ENCODE measurements at places on chromosomes 6 and 20. TPM values are rescaled to one million over a fixed set of nuclear protein-coding genes. Genes with fewer than 3 reads are reported as not detected.

The UNC93A gene
- not detected for total RNA-seq

DNA sequence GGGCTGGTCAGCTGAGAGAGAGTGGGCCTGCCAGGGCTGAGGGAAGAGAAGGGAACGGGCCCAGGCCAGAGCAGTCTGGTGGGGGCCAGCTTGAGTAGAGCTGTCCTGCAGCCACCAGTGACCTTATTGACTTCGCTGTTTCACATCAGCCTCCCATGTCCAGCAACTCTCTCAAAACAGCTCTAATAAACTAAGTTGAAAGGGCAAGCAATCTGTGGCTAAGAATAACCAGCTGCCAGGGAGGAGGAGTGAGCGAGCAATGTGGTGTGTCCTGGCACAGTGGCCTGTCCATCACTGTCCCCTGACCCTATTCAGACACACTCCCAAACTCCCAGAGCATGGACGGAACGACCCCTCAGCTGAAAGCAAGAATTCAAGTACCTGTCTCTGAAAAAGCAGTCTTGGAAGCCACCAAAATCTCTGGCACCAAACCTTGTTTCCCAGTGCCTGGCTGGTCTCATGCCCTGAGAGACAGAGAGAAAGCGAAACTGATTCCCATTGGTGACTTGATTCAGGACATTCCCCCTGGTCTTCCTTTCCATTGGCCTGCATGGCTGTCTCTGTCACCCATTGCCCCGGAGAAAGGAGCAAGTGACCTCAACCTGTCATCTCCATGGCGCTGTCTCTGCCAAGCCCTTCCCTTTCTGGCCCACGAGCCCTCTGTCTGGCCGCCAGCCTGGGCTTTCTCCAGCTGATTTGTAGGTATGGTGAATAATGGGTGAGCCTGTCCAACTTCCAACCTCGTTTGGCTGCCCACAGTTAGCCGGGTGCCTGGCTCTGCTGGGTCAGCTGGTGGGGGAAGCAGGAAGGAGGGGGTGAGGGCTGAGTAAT lies at the start of gene DDO:
Gene DDO, minus strand, starts transcription at position 490 of the 831 bp plus-strand sequence. CDS start 2,113 bp downstream, outside the sequence.
- peak; percentile 74 for DNase-seq

The AAR2 gene
- total RNA-seq = 45.1 TPM

The TUBB1 gene
- not detected for total RNA-seq

- no peak for DNase-seq
Observed at GRCh38 chr6:113997116-113997515, 26.2 kb upstream of the HDAC2 start.

GRCh38 chr6:168248148-168248620 lies 71.4 kb downstream of the DACT2 start:
- DNase-seq = no peak

DNA sequence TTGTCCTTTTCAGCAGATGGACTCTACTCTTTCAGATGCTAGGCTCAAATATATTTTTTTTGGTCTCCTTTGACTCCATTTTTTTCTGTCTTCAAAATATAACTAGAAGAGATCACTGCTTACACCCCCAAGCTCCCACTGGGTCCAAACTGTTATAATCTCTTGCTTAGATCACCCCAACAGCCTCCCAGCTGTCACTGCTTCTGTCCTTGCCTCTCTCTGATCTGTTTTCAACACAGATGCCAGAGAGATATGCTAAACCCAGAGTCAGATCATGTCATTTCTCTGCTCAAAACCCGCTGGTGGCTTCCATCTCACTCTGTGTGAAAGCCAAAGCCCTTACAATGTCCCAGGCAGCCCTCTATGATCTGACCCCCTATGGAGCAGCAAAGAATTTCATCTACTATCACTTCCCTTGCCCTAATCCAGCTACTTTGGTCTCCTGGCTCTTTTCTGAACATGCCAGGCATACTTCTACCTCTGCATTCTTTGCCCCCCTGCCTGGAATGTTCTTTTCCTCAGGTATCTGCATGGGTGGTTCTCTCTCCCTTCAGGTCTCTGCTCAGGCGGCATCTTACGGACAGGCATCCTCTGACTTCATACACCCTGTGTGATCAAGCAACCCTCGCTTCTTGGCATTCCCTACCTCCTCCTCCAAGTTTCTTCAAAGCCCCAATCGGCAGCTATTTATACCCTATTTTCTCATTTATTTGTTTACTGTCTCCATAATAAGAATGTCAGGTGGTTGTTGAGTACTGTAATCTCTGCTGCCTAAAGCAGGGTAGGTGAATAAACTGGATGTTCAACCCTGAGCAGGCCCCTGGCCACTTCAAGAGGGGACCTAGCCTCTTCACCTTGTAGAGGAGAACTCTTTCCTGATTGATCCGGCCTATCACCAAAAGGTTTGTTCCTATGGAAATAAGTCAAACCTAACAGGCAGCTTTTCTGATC lies 43.6 kb upstream of the SLC4A11 start:
- DNase-seq = no peak

GRCh38 chr6:89434954-89435353 lies 2.0 kb downstream of the ANKRD6 start:
- DNase-seq = no peak

DNA sequence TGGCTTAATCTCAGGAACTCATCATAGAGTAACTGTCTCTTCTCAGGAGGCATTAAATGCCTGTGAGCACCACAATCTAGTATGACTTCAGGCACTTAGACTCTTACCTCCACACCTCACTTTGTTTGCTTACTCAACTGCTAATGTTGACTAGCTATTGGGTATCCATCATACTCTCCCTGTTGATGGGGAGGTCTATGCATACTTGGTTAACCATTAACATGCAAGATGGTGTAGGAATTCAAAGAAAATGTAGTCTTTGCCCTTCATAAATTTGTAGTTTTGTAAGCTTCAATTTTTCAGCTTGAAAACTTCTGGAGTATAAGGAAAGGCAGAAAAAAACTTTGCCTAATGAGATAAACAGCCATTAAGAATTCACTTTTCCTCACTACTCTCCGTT lies 501.0 kb upstream of the MARCKS start:
- DNase-seq = no peak

DNA sequence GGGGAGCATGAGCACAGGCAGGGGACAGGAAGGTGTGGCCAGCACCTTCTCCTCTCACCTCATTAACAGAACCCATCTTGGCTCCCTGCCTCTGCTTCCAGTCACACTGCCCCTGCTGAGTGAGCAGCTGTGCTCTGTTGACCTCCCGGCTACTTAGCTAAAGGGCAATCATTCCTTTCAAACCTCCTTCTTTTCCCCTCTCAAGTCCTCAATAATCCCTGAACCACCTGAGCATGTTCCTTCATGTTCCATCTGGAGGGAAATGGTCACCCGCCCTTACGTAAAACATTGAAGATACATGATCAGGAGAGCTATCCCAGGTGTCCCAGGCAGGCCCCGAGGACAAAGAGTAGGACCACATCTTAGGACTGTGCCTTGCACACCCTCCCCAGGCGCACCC lies 21.7 kb upstream of the MRPS10 start:
- no peak for DNase-seq

The RHAG gene
- not detected for total RNA-seq

GRCh38 chr6:168194732-168195567 lies 115.9 kb upstream of the FRMD1 start:
- peak; percentile 55 for DNase-seq

DNA sequence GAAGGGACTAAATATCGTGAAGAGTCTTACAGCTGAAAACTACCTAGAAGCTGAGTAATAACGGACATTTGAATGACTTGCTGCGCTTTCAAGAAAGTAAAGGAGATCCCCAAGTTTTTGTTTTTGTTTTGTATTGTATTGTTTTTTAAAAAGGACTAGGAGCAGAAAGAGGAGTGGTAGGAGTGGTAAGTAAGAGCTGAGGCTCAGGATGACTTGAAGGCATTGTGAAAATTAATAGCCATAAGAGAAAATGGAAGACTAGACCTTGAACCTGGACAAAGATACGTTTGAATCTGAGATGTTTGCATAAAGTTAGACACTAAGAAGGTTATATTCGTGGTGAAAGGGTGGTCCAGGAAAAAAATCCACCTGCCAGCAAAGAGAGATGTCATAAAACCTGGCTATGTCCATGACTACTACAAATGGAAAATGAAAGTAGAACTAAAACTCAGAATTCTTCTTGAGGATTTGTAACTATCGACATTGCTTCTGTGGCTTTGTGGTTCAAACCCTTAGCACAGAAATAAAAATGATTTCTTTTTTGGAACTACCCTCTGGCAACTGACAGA lies 824.8 kb upstream of the FLRT3 start:
- no peak for DNase-seq

All from Caki2 (cell line).